ENCODE measurements at places on chromosomes 11 and 22. TPM values are rescaled to one million over a fixed set of nuclear protein-coding genes. Genes with fewer than 3 reads are reported as not detected.

The B4GAT1 gene
- total RNA-seq: 41.7 TPM

The KLHL35 gene
- total RNA-seq: not detected

The TPCN2 gene
- 16.8 TPM for total RNA-seq

DNA sequence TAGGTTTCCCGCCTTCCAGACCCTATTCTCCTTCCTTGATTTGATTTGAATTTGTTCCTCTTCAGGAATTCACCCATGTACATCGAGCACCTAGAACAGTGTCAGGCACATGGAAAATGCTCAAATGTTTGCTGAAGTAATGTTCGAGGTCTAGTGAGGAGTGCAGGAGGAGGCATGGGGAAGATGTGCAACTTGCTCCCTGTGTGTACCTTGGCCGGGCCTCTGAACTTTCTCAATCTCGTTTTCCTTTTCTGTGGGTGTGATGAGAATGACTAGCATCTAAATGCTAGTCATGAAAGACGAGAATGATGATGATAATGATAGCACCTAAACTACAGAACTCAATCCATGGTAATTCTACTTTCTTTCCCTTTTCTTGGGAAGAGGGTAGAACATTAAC is 279.1 kb upstream of the PLET1 start:
- ATAC-seq: no peak

DNA sequence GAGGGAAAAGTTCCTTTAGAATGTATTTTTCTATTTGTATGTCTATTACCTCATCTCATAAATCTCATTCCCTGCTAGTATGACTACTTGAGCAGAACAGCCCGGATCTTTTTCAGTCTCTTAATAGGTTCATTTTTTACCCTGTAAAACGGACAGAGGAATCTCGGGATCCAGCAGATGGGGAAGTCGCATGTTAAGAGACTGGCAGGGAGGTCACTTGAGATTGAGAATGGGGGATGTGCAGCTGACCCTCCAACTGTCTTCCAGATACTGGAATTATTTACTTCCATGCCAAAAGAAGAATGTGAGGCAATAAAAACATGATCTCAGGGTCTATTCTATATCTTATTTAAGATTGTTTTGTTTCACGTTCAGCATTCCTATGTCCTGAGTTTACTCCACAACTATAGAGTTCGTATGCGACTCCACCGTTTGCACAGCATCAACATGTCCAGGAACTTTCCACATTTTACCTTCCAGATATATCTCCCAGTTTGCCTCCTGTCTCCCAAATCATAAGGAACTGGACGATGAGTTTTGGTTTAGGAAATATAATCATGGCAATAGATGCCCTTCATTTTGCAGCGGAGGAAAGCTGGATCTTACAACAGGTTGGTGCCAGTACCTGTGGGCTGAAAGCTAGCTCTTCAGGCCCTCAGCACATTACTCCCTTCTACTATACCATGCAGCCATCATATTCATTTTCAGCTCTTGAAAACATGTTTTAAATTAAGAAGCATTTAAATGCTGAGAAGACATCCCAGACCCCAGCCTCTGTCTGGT is 181.5 kb downstream of the MAML2 start:
- ATAC-seq: no peak

All from gastroesophageal sphincter (tissue), 4 donors.